Activated effector memory CD4-positive, alpha-beta T cell treated with Interleukin-2 at 50 U/mL for 16 hours (primary cell): ENCODE measurements at places on chromosomes 7 and 10.

DNA sequence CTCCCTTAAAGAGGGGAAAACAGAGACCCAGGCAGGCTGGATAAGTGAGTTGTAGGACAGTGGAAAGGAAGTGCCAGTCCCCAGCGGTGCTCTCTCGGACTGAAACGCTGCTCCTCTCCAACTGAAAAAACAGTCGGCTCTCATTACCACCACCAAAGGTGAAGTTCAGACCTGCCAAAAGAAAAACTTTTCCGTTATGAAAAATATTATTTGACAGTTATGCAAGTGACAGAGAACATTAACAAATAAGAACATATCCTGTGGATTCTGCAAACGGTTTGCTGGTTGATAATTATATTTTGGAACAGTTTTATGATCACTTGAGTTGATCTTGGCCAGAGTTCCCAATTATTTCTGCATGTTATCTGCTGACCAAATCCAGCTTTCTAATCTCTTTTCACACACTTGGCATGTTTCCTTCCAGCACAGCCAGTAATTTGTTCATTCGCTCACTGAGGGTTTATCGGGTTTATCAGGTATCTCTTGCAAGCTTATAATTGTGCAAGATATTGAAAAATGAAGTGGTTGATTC, 82.6 kb downstream of the PTPRE start:
- no peak for DNase-seq

DNA sequence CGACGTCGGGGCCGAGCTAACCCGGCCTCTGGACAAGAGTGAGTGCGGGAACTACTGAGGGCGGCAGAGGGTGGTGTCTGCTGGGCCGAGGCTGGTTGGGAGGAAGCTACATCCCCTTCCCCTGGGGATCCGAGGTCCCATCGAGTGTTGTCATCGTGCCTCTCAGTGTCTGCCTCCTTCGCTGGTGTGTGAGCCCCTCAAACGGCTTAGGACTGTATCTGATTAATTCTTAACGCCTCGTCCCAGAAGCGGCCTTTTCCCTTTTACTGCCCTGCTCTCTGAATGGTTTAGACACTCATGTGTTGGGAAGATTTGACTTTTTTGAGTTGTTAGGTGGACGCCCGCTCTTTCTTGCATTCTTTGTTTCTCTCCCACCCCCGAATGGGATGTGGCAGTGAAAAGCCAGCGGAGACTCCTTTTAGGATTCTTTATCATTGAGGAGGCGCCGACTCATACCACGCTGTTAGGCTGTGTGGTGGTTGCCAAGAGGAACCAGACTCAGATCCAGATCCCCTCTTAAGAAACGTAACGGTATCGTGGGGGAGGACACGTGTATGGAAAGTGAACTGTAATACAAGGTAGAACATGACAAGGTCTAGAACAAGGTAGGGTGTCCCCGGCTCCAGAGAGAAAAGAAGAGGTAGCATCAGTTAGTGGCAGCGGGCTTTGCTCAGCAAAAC, 631 bp downstream of the SUPV3L1 start:
- DNase-seq, result no peak

DNA sequence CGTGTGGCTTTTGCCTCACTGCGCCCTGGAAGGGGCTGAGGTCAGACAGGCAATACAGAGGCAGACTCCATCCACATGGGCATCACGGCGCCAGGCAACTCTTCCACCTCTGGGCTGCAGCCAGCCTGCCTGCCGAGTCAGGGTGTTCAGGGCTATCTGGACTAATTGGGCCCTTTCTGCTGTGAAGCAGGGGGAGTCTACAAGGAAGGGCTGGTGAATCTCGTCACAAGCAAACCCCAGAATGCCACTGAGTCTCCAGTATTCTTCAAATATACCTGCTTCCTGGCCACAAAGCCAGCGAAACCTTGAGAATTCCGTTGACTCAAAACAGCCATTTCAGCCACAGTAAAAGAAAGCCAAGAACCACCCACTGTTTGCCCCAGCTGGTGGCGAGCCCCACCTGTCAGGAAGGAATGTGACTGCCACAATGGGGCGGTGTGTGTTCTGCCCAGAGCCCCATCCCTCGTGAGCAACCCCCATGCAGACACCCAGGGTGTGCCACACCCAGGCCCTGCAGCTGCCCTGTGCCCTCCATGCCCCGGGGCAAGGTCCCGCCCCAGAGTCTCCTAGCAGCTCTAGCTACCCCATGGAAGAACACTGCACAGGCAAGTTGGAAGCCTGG, 117.3 kb downstream of the FAM53B start:
- peak; percentile 49 for DNase-seq

DNA sequence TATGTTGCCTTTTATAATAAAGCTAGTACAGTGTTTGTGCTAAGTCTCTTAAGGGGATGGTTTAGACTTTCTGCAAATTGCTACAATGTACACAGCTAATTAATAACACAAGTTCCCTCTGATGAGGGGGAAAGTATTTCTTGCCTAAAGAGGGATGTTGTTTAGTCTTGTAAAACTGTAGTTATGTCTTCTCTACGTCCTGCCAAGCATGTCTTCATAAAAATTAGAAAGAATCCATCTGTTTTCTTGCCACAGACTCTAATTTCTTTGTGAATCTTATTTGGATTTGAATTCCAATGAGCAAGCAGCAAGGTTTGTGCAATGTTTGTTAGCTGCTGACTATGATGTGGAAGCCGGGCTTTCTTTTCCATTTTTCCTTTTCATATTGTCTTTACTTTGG, 28.2 kb downstream of the ADARB2 start:
- DNase-seq, result no peak

- no peak for DNase-seq
Observed at GRCh38 chr10:13758312-13758711, 171.5 kb downstream of the PRPF18 start.

DNA sequence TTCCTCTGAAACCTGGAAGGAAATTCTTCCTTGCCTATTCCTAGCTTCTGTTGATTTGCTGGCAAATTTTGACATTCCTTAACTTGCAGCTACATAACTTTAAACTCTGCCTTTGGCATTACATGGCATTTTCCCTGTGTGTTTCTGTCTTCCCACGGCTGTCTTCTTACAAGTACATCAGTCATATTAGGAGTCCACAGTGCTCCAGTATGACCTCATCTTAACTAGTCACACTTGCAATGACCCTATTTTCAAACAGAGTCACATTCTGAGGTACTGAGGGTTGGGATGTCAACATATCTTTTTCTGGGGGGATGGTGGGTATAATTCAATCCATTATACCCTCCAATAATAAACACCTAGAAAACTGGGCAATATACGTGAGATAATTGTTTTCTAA, 37.4 kb upstream of the EPHB6 start:
- no peak for DNase-seq

DNA sequence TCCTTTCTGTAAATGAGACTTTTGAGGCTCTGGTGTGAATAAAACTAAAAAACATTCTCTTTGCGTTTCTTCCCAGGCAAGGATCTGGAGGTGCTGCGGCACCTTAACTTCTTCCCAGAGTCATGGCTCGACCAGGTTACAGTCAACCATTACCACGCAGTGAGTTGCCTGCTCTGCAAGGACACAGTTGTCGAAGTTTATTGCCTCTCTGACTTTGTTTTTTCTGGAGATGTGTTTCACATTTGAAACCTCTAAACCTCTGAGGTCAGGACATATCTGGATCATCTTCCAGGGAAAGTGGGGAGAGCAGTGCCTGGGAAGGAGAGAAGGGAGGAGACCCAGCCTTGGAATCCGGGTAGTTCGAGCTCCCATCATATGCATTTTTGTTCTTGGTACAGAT, 43.4 kb upstream of the PLEKHA1 start:
- no peak for DNase-seq

- DNase-seq, result no peak
Observed at GRCh38 chr10:21138769-21139340, 241.7 kb upstream of the NEBL start.

- DNase-seq, result no peak
Observed at GRCh38 chr7:66867198-66867790, 53.7 kb upstream of the TMEM248 start.

DNA sequence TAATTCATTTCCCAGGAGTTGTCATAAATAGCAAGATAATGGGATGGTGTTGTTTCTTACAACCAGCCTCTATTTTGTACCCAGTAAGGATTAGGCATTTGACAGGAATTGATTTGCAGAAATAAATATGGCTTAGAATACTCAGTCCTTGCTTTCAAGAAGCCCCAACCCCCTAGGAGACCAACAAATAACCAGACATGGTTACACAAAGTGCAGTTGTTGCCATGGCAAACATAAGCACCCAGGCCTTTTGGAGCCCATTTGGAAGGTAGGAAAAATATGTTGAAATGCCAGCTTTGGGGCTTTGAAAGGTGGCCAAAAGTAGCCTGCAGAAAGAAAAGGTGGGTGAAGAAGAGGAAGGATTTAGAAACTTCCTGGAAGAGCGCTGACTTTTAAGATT, 397.5 kb downstream of the CDC14C start:
- no peak for DNase-seq

- no peak for DNase-seq
Observed at GRCh38 chr7:51645702-51646298, 329.2 kb upstream of the COBL start.

GRCh38 chr10:113965077-113965476, 78.6 kb upstream of the ADRB1 start:
- DNase-seq, result no peak

- DNase-seq, result no peak
Observed at GRCh38 chr7:69708857-69709256, 110.6 kb downstream of the AUTS2 start.

GRCh38 chr7:47932466-47933037, 15.7 kb downstream of the PKD1L1 start:
- no peak for DNase-seq

DNA sequence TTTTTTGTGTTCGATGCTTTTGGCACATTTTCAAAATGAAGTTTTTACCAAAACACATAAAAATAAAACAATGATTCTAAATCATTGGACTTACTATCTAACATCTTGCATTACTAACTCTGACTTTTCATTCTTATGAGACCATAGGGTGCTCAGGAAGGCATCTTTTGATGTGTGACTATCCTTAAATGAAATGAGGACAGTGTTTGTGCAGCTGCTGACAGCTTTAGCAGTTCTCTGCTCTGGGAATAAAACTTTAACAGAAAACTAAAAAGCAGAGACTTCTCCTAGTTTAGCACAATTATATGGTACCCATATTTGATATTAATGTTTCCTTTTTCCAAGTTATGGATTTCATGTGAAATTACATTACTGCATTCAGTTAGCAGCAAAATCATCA, 471.6 kb downstream of the ARL4A start:
- no peak for DNase-seq

DNA sequence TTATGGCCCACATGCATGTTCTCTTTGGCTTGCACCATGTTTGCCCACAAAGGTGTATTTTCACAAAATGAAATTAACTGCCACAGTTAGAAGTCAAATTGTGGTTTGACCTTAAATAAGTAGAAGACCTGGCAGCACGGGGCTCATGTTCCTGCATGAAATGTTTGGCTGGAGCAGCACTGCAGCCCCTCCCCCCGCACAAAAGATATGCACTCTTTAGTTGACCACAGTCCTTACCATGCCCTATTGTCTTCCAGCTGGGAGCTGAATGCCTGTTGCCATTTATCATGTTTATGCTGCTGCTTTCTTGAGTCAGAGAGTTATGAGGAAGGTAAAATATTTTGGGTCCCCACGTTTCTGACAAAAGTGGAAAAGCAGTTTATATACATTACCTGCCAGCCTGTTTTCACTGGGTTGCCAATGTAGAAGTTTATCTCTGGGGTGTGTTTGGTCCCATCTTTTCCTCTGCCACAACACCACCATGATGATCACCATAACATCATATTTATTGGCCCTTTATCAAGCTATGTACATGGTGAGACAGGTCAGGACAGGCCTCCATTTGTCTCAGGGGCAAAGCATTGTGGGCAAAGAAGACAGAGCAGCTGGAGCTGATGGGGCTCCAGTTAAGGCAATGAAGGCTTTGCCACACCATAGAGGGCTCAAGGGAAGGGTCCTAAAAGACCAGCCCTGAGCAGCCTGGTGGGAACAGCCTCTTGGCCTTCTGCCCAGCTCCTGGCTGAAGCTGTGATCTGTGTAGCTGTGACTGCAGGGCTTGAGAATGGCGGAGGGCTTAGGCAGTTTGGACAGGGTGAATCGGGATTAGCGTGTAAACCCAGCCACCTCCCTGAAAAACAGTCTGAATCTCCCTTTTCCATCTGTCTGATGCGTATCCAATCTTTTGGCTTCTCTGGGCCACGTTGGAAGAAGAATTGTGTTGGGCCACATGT, 5.4 kb downstream of the PRF1 start:
- no peak for DNase-seq

DNA sequence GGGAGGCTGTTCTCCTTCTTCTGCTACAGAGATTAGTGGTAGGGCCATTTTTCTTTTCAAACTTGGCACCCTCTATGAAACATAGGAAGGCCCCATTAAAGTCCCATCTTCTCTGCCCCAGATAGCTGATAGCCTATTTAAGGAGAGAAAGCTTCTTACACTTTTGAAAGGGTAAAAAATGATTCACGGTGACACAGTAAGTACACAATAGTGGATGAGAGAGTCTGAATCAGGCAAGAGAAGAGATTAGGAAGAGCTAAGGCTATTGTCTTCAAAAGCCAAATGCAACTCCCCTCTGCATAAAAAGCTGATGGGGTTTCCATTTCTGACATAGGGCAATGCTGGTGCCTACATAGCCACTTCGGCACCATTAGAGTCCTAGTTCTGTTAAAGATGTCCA, 3.6 kb downstream of the INA start:
- DNase-seq, result no peak

DNA sequence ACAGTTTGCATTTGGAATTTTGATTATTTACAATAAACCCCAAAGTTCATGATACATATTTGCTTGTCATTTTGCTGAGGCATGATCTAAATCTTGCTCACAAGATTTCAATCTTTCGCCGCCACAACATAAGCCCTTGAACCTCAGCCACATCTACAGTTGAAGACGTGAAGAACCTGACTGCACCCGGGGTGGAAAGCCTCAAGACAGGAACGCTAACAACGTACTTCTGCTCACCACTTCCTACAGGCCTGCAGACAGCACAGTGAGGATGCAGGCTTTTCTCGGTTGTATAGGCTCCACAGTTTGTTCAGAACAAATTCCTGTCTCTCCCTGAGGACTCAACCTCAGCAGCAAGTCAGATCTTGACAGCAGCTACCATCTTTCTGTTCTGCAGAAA, 393.8 kb upstream of the PRKCQ start:
- DNase-seq, result no peak

DNA sequence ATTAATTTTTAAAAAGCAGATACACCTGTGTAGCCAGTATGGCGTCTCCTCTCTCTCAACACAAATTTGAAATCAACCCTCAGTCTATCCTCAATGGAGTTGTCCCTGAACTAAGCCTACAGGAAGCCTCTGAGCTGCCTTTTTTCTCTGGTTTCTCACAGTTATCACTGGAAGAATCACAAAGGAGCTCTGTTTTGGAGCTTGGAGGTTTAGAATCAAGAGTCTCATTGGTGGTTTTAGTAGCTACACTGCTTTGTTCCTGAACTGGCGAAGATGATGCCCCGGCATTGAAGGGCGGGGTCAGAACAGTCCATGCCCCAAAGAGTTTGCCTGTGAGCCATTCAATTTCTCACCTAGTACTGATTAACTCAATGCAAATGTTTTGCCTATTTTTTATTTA, 16.1 kb upstream of the BTRC start:
- no peak for DNase-seq

GRCh38 chr7:77867537-77867865, 68.9 kb downstream of the PHTF2 start:
- DNase-seq, result no peak
